Activated CD4-positive, alpha-beta T cell treated with anti-CD3 and anti-CD28 coated beads for 36 hours (primary cell): ENCODE measurements at places on chromosomes 11 and 22.

DNA sequence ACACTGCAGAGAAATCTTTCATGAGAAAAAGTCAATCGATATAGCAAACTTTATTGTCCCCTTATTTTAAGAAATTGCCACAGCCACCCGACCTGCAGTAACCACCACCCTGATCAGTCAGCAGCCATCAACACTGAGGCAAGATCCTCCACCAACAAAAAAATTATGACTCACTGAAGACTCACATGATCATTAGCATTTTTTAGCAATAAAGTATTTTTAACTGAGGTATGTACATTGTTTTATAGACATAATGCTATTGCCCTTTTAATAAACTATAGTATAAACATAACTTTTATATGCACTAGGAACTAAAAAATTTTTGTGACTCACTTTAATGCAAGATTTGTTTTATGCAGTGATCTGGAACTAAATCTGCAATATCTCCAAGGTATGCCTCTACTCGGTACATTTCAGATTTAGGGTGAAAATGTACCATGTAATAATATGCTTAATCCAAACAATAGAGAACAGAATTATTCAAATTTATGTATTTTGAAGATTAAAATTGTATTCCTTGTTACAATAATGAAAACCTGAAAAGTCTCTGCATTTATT is 79.2 kb upstream of the CEP126 start:
- DNase-seq = no peak

GRCh38 chr22:33844273-33844672 is 76.0 kb downstream of the LARGE1 start:
- no peak for DNase-seq

DNA sequence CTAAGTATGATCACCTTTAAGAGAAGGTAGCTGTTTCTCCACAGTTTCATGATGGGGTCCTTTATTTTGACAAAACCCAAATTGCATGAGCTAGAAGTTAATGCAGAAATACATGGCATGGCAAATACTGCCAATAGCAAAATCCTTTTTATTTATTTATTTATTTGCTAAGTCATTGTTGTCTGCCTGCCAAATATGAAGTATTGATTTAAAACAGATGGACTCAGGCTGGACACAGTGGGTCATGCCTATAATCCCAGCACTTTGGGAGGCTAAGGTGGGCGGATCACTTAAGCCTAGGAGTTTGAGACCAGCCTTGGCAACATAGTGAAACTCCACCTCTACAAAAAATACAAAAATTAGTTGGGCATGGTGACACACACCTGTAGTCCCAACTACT is 52.4 kb downstream of the LARGE2 start:
- DNase-seq = no peak

GRCh38 chr22:24471570-24471969 is 23.6 kb upstream of the UPB1 start:
- no peak for DNase-seq

GRCh38 chr11:105156231-105156630 is 16.7 kb upstream of the CARD18 start:
- DNase-seq = no peak

DNA sequence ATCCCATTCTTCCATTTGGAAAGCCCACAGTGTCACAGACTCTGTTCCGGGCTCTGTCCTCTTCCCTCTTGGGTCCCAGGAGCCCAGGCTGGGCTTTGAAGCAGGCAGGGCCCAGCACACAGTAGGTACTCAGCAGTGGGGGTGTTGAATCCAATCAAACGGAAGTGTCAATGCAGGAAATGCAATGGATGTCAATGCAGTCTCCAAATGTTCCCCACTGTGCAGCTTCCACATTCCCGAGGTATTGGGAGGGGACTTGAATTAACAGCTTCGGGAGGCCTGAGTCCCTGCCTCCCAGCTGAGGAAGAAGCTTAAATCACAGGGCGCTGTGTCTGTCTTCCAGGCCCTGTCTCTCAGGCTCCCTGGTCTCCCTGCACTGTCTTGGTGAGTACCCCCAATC is 21.8 kb upstream of the SMIM35 start:
- no peak for DNase-seq

- DNase-seq = no peak
These were observed 552.8 kb downstream of the MIAT start for GRCh38 chr22:27210111-27210730.

DNA sequence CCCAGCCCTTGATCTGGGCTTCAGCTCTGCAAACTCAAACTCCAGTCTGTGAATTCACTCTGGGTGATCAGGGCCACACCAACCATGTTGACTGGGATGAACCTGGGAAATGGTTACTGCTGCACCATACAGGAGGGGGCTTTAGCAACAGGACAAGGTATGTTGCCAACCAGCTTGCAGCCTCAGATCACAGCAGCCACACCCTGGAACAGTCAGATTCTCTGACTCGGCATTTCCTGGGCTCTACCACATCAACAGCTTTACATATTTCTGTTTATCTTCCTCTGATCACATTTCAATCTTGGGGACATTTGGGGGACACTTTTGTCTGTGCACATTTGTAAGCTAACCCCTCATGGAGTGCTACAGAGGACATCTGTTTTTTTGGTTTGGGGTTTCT is 267.0 kb upstream of the NCAM1 start:
- no peak for DNase-seq

GRCh38 chr11:114846416-114846791 is 168.1 kb downstream of the NXPE2 start:
- peak; percentile 4 for DNase-seq

DNA sequence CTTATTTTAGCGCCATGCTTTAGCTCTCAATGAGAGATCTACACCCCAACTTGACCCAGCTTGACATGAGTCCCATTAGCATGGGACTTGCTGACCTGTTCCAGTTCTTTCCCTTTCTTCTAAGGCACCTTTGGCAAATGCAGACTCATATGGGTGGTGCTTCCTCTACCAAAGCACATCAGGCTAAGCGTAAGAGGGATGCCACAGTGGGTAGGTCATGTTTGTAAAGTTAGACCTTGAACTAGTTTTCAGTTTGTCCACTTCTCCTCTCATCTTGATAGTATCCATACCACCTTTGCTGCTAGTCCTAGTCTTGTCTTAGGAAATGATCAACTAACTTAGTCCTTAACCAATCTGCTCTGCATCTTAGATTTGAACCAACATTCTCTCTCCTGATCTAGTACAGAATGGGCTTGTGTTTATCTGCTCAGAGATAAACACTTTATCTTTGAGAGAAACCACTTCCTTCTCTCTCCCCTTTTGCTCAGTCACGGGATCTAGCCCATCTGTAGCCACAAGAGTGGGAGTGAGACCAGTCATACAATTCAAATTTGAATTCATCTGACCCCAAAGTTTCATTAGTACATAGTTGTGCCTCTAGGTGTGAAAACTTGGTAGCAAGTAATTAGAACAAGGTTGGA is 72.1 kb upstream of the CD44 start:
- peak; percentile 61 for DNase-seq

- no peak for DNase-seq
These were observed 70.5 kb upstream of the TNRC6B start for GRCh38 chr22:40107244-40107643.

GRCh38 chr11:9362393-9362863 is 22.0 kb upstream of the IPO7 start:
- DNase-seq = peak; percentile 45

DNA sequence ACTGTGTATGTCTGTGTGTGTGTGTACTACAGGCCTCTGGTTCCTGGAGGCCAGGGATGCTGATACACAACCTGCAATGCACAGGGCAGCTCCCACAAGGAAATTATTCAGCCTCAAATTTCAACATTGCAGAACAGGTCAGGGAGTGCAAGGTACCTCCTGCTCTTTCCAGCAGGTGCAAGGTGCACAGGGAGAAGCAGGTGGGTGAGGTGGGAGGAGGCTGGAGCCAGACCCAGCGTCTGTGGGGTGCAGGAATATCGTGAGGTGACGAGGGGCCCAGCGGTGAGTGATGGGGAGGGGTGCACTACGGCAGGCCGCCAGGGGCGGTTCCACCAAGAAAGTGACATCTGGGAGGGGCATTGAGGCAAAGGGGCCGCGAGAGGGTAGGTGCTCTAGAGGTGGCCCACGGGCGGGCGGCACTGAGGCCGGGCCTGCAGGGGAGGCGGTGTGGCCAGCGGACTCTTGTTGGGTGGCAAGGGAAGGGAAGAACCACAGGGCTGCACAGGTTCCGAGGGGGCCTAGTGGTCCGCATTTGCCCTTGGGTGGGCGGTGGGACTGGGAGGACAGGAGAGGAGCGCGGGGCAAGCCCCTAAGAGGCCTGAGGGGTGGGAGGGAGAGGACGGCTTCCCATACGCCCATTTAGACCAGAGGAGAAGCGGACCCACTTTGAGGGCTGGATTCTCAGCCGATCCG is 21.6 kb downstream of the DGCR6L start:
- no peak for DNase-seq
